Iris pigment epithelial cell (primary cell): ENCODE measurements at places on chromosomes 6 and 20.

DNA sequence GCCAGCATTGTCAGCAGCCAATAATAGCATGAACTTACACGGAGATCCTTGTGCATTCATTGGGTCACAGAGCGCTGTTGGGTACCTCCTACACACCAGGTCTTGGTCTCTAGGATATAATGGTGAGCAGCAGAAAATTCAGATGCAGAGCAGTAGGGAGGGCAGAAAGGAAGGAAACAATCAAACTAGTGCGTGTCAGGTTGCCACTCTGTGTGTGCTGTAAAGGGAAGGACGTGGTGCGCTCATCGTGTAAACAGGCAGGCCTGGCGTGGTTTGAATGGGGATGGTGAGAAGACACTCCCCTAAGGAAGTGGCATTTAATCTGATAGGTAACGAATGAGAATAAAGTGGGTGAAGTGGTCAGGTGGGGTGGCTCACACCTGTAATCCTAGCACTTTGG, 336.4 kb downstream of the CDH26 start:
- DNase-seq = no peak

DNA sequence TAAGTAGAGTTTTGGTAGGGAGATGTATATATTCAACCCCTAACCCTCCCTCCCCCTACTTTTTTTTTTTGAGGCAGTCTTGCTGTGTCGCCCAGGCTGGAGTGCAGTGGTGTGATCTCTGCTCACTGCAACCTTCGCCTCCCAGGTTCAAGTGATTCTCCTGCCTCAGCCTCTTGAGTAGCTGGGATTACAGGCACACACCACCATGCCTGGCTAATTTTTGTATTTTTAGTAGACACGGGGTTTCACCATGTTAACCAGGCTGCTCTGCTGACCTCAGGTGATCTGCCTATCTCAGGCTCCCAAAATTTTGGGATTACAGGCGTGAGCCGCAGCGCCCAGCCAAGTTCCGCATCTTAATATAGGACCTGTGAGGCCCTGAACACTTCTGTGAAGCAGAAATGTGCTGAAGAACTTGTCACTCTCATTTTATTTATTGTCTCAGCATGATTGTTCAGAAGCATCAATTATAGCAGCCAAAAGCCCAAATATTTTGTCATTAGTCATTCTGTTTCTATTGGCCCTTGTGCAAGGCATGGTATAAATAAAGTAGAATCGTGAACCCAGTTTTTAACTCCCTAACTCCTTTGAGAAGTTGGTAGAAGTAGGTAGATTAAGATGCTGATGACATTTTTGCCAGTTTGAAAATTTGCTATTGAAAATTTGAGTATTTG, 19.4 kb downstream of the DSTN start:
- no peak for DNase-seq

DNA sequence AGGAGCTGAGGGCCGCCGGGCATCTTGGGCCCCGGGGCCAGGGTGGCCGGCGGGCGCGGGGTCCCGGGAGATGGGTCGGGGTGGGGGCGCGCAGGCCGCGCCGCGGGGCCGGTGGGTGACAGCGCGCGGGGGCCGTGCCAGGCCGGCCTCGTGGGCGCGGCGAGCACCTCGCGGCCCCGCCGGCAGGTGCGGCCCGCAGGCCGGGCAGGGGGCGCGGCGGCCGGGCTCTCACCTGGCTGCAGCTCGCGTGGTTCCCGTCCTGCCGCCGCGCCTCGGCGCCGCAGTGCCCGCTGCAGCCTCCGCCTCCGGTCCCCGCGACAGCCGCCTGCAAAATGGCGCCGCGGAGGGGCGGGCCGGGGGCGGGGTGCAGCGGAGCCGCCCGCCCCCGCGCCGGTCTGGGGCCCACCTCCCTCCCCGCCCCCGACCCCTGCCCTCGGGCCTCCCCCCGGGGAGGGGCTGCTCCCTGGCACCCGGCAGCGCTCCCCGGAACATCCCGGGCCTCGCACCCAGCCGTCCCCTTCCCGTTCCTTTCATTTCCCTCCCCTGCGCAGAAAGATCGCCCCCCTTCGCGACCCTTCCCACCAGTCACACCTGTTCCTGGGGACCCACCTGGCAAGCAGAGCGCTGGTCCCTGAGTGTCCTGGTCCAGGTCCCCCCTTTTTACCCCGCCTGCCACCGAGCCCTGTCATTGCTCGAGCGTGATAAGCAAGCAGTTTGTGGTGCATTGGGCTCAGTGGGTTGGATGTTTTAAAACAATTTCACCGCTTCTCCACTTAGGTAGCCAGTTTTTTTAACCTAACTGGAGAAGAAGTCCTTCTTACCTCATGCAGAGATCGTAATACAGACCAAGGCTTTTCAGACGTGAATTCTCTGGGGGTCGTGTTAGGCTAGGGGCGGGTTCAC, at the start of gene SLC23A2:
Gene SLC23A2, minus strand, starts transcription at position 337 of the 903 bp plus-strand sequence. CDS start 68,948 bp downstream, outside the sequence.
- DNase-seq = peak; percentile 26

- DNase-seq = no peak
Observed at GRCh38 chr6:17497535-17498095, 102.5 kb upstream of the FAM8A1 start.

DNA sequence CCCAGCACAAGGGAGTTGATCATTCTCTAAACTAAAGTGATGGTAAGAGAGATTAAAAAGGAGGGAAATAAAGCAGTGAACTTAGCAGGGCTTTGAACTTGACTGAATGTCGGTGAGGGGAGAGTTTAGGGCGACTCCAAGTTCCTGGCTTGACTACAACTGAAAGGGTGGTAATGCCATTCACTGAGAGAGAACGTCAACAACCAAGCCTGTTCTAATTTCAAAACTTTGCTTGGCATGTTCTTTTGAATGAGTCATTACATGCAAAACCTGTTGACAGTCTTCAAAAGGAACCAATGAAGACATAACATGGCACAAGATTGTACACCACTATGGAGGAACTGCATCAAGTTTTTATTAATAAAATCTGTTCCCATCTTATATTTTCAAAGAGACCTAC, 10.3 kb upstream of the MYB start:
- DNase-seq = no peak

DNA sequence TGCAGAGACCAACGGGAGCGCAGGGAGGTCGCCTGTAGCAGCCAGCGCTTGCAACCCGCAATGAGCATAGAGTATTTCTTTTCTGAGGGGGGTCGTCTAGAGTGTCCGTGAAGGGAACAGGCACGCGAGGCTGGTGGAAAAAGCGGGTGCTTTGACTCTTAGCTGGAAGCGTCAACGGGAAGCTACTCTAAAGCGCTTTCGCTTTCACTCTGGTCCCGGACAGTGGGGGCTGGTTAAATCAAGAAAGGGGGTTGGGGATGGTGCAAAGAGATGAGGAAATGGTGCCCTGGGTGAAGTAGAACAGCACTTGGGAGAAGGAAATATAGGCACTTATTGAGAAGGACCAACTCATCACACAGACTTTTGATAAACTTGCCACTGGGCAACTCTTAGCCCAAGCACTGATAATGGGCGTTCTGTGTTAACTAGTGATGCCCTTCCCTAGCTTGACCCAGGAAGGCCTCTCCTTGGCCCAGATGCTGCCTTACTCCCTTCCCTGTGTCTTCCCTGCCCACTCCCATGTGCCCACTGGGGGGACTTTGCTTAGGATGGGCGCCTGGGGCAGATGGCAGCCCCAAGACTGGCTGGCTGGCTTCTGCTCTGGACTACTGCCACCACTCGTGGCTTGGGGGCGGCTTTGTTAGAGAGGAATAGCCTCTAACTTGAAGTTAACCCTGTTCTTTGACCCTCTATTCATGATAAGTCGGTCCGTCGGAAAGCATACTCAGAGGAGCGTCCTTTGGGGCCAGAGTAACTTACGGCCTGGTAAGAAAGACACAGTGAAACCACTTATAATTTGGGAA, 585 bp downstream of the PSMB9 start:
- DNase-seq = peak; percentile 58

- DNase-seq = peak; percentile 30
Observed at GRCh38 chr6:106692112-106692818, 62.9 kb downstream of the QRSL1 start.

GRCh38 chr6:137775720-137776119, 91.3 kb upstream of the TNFAIP3 start:
- DNase-seq = peak; percentile 58

DNA sequence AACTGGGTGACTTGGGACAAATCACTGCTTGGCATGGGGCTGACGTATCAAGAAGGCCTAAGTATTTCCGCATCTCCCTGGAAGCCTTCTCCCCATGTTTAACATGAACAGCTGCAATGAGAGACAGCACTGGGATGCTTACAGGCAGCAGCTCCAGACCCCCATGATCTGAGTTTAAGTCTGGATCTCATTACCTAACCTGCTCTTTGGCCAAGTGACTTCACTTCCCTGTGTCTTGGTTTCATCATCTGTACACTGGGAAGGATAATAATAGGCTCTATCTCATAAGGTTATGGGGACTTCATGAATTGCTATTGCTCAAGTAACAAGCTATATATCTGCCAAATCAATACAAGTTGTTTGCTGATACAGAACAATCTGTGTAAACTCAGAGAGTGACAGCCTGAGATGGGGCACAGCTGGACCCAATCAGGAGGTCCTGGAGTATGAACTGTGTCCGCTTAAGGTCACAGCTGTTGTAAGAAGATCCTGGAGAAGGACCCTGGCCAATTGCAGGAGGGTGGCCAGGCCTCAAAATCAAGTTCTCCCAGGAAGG, 56.0 kb downstream of the TGM2 start:
- DNase-seq = peak; percentile 52

GRCh38 chr6:137217801-137218472, 1.2 kb downstream of the IFNGR1 start:
- DNase-seq = peak; percentile 52

GRCh38 chr6:162653808-162654207, 73.8 kb downstream of the PRKN start:
- no peak for DNase-seq

DNA sequence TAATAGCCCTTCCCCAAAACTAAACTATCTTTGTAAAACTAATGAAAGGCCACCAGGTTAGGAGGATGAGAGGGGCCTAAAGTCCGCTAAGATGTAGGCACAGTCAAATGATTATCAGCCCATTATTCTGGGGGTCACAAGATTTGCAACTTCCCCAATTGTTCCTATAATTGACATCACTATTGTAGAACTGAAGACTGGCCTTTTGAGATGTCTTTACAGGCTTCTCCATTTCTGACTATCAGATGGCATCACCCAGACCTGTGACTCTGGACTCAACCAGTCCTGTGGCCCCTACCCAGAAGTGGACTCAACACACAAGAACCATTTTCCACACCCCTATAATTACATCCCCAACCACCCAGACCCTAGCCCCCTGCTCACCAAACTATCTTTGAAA, 61.5 kb upstream of the MAP7 start:
- no peak for DNase-seq

DNA sequence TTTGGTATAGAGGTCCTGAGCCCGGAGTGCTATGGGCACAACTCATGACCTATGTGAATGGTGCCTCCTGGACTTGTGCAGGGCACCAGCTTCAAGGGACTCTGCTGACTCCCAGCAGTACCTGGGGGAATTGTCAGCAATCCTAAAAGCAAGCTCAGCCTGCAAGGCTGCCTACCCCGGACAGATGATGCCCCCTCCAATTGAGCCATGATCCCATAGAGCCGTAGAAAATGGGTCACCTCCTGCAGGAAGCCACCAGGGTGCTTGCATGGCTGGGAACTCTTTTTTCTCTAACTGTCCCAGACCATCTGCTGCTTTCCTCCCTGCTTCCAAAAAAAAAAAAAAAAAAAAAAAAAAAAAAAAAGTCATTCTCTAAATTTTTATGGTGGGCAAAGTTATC, 12.9 kb upstream of the PRND start:
- no peak for DNase-seq

- DNase-seq = peak; percentile 85
Observed at GRCh38 chr6:133632206-133632605, 256.7 kb upstream of the TCF21 start.

DNA sequence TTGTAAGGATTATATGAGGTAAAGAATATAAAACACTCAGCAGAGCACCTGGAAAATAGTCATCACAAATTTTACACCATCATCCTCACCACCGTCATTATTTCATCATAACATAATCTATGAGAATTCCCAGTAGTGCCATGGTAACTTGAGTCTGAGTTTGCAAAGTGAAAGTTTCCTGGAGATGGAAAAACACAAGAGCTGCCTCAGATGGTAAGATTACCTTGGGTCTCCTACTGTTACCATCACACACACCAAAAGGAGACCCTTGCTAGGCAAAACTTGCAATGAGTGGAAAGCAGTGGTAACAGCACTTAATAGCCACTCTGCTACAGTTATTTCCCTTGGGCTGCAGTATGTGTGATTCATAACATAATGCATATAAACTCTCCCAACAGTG, 589.8 kb downstream of the RNF144B start:
- DNase-seq = no peak

GRCh38 chr20:62832212-62832922, 15.5 kb downstream of the COL9A3 start:
- no peak for DNase-seq

DNA sequence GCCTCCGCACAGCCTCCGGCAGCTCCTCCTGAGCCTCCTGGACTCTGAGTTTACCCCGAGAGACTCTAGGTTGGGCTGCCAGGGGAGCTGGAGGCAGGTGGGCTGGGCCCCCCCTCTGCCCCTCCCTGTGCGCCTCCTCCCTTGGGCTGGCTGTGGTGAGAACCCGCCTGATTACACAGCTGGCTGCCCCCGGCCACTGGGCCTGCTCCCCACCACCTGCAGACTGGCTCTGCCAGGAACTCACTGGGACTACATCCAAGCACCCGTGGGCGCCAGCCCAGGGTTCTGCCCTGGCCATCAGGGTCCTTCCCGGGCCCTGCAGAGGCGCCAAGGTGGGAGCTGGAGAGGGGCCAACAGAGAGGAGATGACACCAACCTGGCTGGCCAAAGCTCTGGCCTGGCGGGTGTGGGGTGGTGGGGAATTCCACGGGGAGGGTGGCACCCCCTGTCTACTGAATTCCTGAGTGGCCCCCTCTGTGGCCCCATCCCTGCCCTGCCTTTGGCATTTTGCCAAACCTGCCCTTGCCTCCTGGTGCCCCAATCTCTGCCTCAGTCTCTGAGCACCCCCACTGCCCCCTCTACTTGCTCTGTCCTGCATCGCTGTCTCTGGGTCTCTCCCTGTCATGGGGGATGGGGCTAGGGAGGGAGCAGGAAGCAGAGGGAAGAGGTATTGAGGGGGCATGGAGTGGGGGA, 21.9 kb upstream of the CDH22 start:
- no peak for DNase-seq

DNA sequence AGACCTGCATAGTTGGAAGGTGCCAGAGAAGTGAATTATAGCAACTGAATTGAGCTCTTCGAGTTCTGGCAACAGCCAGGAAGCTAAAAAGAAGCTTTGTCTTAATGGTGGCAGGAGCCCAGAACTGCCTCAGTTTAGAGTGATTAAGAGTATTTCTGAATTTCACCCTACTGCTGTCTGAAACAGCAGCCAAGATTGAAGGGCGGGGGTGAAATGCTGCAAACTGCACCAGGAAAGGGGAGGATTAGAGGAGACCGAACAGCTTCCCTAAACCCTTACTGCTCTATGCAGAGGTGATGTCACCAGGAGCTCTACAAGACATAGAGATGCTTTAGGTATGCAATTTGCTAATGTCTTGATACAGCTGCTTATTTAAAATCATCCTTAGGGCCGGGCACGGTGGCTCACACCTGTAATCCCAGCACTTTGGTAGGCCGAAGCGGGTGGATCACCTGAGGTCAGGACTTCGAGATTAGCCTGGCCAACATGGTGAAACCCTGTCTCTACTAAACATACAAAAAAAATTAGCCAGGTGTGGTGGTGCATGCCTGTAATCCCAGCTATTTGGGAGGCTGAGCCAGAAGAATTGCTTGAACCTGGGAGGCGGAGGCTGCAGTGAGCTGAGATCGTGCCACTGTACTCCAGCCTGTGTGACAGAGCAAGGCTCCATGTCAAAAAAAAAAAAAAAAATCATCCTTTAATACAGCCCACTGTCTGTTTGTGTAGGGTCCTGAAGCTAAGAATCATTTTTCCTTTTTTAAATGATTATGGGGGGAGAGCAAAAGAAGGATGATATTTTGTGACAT, 91.7 kb upstream of the IYD start:
- no peak for DNase-seq
